ENCODE measurements at places on chromosomes 1 and 21.

DNA sequence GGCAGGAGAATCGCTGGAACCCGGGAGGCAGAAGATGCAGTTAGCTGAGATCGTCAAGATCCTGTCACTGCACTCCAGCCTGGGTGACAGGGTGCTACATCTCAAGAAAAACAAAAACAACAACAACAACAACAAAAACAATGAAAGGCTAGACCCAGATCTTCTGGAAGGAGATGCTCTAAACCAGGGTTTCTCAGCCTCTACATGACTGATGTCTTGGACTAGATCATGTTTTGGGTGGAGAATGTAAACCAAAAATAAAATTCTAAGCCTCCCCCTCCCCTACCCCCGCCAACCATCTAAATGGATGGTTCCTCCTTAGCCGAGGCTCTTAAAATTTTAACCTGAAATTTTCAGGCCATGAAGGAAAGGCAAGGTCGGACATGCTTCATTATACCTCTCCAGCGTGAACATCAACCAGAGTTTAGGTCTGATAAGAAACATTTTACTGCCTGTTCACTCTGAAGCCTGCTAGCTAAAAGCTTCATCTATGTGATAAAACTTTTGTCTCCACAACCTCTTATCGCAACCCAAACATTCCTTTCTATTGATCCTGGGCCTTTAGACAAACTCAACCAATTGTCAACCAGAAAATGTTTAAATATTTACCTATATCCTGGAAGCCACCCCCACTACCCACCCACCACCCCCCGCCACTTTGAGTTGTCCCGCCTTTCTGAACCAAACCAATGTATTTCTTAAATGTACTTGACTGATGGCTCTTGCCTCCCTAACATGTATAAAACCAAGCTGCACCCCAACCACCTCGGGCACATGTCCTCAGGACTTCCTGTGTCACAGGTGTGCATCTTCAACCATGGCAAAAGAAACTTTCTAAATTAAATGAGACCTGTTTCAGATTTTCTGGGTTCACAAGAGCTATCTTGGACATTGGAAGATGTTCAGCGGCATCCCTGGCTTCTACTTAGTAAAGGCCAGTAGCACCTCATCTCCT is 1.9 kb upstream of the CAPN2 start:
- no peak for DNase-seq

- no peak for DNase-seq
Measured at GRCh38 chr1:219900201-219900600, 28.2 kb downstream of the SLC30A10 start.

DNA sequence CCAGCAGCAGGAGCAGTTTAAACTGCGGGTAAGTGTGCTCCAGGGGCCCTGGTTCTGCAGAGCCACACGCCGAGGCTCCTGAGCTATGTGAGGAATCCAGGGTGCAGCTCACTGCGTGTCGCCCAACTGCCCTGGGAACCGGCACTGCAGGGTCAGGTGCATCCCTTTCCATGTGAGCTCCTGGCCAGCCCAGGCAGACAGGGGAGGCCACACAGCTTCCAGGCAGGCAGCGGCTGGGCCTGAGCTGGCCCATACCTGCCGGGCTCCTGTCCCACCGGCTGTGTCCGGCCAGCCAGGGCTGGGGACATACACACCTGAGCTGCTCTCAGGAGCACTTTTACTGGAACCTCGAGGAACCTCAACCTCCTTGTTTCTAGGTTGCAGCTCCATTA is 18.6 kb upstream of the COL18A1 start:
- DNase-seq = no peak

DNA sequence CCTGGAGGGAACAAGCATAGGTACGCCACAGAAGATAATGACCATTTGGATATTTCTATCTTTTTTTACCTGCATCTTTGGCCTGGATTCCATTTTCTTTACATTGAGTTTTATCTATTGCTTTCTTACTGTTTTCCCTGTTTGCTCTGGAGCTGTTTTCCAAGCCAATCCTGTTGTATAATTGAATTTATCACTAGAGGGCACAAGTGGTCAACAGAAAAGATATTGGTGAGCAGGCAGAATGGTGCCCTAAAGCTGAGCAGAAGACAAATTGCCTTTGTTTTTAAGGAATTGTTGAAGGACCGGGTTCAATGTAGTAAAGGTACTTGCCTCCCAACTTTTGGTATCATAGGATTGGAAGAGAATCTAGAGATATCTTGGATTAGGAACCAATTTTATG is 152.8 kb downstream of the PPP1R12B start:
- peak; percentile 32 for DNase-seq

DNA sequence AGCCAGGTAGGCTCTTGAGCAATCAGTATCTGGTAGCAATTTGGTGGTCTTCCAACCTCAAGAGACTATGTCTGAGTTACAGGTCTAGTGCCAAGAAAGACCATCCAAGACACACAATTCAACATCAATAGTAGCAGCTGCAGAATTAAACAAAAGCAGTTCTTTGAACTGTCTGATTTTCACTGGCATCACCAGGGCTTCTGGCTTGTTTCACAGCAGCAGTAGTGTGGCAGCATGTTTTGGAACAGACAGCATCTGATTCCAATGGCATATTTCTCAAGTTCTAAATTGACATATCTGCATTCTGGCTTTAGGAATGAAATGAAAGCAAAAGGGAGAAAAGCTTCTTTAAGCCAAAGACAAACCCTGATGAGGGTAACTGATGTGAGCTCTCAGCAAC is 334.7 kb upstream of the PRMT6 start:
- DNase-seq = no peak

- no peak for DNase-seq
Measured at GRCh38 chr1:52444463-52444862, 40.1 kb downstream of the PRPF38A start.

DNA sequence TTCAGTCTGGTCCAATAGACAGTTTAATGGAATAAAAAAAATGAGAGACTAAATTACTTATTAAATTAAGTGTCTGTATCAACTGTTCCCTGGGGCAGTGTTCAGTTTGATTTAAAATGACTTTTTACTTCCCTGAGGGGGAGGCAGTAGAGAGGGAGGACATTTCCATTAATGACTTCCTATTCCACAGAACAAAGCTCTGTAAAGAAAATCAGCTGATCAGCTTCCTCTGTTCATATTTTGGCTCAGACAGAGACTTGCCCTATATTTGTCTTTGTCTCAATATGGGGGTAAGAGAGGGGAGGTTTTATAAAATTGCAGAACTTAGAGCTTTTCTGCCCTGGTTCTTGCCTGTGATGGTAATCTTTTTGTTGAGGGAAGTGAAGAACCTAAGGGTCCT is 8.4 kb downstream of the CFAP126 start:
- no peak for DNase-seq

GRCh38 chr1:87927391-87928280 is 599.0 kb downstream of the LMO4 start:
- no peak for DNase-seq

DNA sequence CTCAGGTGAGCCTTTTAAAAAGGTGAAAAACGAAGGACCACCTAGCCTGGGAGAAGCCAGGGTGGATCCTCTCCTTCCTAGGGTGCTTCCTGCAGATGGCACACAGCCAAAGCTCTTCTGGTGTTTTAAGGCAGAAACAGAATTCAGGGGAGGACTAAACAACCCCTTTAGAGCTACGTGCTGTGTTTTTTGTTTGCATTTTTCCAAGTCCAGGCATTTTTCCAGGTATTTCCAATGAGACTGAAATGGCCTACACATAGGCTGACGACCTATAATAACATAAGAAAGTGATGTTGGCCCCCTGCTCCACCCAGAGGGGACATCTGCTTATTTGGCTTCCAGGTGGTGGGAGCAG is 83.8 kb downstream of the CAPZB start:
- DNase-seq = no peak

DNA sequence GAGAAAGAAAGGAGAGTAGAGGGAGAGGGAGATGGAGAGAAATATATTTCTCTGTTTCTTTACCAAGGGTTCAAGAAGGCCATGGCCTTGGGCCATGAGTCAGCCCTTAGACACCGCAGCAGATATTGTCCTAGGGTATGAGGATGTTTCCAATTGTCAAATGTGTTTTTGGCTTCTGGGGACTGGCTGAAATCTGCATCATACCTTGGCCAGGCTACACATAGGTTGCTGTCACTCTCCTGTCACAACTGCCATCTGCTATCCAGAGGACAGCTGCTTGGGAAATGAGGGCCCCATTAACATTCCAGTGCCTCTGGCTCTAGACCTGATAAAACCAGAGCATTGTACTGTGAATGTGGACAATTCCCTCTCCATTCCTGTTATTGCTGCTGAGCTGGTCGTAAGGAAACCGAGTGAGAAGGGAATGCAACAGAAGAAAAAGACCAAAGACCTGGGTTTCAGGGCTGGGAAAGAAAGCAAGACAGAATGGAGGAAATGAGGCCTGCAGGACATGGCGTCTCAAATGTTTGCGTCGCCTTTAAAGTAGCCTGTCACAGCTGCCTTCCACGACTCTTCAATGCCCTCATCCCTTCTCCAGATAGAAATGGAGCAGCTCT is 8.8 kb upstream of the PIGC start:
- DNase-seq = no peak

DNA sequence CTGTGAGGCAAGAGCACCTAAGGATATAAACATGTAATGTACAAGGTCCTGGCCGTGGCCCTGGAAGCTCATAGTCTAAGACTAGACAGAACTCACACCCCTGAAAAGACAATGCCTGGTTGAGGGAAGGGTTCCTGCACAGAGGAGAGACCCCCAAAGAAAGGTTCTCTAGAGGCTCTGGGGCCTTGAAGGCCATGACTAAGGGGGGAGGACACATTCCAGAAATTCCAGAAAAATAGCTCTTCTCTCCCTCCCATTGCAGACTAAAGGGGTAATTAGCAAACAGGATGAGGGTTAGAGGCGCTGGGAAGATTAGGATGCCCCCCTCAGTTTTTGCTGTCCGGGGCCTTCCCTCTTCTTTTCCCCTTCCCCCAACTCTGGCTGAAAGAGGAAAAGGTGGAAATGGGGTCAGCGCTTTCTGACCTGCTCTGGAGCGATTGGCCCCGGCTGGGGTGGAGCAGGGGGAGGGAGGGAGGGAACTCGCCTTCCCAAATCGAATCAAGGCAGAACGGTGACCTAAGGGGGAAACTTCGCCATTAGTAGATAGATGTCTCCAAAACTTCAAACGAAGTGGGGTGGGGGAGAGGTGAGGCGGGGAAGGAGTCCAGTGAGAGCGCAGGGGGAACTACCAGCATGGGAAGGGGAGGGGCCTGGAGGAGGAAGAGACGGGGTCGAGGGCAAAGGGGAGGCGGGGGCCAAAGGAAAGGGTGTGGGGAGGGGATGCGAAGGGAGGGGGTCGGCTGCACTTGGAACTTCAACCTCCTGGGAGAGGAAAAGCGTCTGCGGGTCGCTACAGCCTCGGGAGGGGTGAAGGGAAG is 11.8 kb downstream of the PAX7 start:
- peak; percentile 80 for DNase-seq

- DNase-seq = peak; percentile 48
Measured at GRCh38 chr1:228044961-228045360, 37.5 kb upstream of the ARF1 start.

DNA sequence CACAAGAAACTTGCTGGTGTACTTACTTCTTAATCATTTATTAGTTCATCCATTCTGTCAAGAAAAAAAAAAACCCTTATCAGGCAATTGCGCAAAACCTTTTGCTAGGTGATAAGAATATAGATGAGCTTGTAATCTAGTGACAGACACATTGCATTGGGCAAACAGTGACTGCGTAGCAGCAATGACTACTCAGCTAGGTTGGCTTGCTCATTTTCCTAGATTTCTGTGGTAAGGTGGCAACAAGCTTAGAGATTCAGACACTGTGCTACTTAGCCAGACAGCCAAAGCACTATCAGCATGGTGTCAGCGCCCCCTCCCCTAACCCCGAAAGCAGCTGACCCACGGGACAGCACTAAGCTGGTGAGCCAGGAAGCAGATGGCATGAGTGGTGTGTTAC is 203.1 kb downstream of the BARHL2 start:
- no peak for DNase-seq

GRCh38 chr1:168338589-168339503 is 58.2 kb downstream of the TBX19 start:
- no peak for DNase-seq

DNA sequence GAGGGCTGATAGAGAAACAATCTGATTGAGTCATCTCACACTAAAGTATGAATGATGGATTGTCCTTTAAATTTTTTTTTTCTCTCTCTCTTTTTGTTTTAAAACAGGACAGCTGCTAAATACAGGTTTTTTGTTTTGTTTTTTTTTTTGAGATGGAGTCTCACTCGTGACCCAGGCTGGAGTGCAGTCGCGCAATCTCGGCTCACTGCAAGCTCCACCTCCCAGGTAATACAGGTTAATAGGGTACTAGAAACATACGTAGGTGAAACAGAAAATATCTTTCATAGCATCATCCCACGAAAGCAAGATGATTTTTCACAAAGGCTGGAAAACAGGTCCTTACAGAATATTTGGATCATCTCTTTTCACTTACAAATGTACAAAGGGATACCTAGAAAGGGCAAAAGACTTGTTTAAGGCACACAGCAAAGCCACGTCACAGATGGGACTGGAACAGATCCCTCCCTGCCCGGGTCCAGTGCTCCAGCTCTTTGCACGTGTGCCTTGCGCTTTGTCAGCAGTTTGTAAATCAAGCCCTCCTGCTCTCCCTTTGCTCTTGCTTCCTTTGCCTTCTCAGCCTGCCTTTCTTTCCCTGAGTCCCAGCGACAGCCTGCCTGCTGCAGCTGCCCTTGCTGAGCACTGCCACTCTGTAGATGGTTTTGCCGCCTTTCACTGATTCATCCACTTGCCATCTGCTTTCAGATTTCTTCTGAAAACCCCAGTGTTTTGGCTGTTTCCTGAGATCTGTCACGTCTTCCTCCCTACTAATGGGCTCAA is 171.3 kb upstream of the BEND5 start:
- DNase-seq = no peak

GRCh38 chr1:238621405-238621804 is 730.7 kb upstream of the ZP4 start:
- no peak for DNase-seq

GRCh38 chr1:115057661-115058254 is 28.1 kb downstream of the TSHB start:
- no peak for DNase-seq

- no peak for DNase-seq
Measured at GRCh38 chr1:228303596-228303995, 95.8 kb downstream of the OBSCN start.

GRCh38 chr1:187300081-187300480 is 471.3 kb downstream of the PLA2G4A start:
- DNase-seq = no peak

GRCh38 chr1:247551721-247552120 is 2.8 kb downstream of the GCSAML start:
- no peak for DNase-seq

- no peak for DNase-seq
Measured at GRCh38 chr1:242651817-242652216, 127.3 kb upstream of the PLD5 start.

DNA sequence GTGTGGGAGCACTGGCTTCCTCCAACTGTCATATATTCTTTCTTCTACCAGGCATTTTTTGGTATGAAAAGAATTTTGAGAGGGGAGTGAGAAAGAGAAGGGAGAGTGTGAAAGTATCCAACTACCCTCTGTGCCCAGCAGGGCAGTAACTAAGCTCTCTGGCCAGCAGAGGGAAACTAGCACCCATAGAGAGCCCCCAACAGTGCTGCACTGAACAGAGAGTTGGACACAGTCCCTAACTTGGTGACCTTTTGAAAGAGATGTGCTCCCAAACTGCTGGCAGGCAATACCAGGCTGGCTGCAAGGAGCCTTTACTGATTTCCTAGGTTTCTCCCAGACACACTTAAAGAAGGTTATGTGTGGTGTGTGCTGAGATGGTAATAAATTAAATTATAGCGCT is 118.8 kb upstream of the PBX1 start:
- peak; percentile 22 for DNase-seq
